ENCODE measurements at places on chromosomes 5 and 9.
A peak's percentile ranks its signal among the peaks of the same experiment; 100 is the strongest.

GRCh38 chr5:35354751-35355150 is 124.5 kb upstream of the PRLR start:
- DNase-seq, result no peak

- DNase-seq, result no peak
These were observed 131.2 kb upstream of the KLF4 start for GRCh38 chr9:107620801-107621200.

DNA sequence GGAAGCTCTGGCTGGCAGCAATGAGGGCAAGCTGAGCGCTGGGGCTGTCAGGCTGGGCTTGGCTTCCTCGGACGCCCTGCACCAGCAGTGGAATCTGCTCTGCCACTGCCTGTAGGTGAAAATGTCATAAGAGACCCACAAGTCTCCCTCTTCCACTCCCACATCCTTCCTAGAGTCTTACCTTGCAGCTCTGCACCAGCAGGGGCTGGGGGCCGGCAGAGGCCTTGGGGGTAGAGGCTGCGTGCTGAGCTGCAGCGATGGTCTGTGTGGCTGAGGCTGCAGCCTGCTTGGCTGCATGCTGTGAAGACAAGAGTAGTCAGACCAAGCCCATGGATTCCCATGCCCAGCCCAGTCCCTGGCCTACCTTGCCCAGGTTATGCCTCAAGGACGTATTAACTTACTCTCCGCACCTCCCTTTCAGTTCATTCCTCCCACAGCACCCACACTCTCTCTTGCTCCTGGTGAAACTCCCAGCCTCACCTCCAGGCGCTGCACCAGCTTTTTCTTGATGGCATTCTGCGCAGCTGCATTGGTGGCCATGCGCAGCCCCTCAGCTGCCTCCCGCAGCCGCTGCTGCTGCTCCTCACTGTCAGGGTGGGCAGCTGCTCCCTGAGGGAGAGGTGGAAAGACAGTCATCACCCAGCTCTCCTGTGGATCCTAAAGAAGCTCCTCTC is 17.3 kb downstream of the TLN1 start:
- no peak for DNase-seq

DNA sequence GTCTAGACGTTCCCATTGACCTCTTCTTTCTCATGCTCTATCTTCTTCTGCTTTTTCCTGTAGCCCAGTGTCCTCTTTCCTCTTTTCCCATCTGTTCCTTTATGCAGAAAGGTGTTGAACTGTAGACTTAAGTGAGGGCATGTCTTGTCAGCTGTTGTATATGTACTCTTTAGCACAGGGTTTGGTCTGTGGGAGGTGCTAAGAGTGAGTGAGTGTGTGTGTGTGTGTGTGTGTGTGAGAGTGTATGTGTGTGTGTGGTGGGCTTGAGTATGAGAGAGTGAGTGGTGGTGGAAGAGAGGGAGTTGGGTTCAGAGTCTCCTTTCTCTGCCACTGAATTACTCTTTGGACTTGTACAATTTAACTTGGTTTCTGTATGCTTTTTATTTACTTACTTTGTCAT is 10.3 kb upstream of the ROPN1L start:
- no peak for DNase-seq

- no peak for DNase-seq
These were observed 86.2 kb downstream of the SEMA4D start for GRCh38 chr9:89411759-89412158.

- DNase-seq, result peak; percentile 23
These were observed 49.0 kb upstream of the ABL1 start for GRCh38 chr9:130785940-130786508.

DNA sequence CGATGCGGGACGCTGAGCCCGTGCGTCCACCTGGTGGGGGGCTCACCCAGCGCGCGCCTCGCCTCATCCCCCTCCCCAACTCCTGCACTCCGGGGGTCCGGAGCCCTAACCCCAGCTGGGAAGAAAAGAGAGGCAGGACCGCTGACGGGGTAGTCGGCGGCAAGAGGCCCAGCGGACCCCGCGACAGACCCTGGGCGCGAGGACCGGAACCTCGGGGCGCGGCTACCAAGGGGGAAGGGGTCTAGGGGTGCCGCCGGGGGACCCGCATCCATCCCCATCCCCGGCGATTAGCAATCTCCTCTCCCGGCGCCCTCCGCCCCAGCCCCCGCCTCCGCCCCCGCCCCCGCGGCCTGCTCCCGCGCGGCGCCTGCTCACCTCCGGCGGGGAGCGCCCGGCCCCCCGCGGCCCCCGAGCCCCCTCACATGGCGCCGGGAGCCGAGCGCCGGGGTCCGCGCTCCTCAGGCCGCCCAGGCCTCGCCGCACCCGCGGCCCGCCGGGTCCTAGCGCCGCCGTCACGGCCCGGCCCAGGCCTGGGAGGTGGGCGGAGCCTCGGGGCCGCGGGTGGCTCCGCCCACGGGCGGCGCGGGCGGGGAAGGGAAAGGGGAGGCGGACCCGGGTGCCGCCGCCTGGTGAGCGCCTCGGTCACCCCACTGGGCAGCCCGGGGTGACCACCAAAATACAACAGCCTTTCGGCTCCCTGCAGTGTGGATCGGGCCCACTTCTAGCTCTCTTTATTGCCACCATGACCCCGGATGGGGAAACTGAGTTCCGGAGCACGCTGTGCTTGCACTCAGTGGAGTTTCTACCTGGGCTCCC is at the start of gene ST6GALNAC6:
Gene ST6GALNAC6 (minus strand): TSS at position 476 of the 816 bp plus-strand sequence. CDS start 1,622 bp downstream, outside the sequence.
- peak; percentile 85 for DNase-seq

GRCh38 chr9:72038408-72038807 is 22.0 kb downstream of the C9orf57 start:
- DNase-seq, result no peak
